Neural crest cell (in vitro differentiated cells): ENCODE measurements at places on chromosomes 12 and 14. TPM values are rescaled to one million over a fixed set of nuclear protein-coding genes. Genes with fewer than 3 reads are reported as not detected.

IGFBP6 gene
- total RNA-seq = 0.72 and 0.73 TPM in 2 replicates

SMCO2 gene
- not detected in 2 replicates for total RNA-seq

B4GALNT3 gene
- total RNA-seq = 2.6 and 3.1 TPM in 2 replicates

BCL2L14 gene
- 0.86 and 1.2 TPM in 2 replicates for total RNA-seq

TMEM119 gene
- total RNA-seq = 0.72 and 1.0 TPM in 2 replicates
